ENCODE measurements at places on chromosomes 6 and 20.

- DNase-seq: no peak
Measured at GRCh38 chr6:44233567-44234100, 10.2 kb downstream of the SLC29A1 start.

DNA sequence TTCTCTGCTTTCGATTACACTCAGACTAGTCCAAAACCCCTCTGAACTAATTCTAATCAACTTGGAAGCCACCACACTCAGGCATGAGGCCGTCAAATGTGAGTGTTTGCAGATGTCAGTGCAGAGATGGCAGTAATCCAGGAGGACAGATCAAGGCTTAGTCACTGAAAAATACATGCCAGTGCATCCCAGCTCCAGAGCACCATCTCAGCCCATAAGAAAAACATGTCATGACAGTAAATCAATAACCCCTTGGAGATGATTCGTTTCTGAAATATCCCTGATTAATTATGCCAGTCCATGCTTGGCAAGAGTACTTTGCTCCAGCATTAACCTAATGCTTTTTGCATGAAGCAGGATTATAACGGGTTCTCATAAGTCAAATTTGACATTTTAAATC is 179.5 kb downstream of the ADAT2 start:
- no peak for DNase-seq

- no peak for DNase-seq
Measured at GRCh38 chr6:6946206-6947155, 161.3 kb upstream of the RREB1 start.

- DNase-seq: no peak
Measured at GRCh38 chr6:39820553-39820952, 28.4 kb downstream of the DAAM2 start.

DNA sequence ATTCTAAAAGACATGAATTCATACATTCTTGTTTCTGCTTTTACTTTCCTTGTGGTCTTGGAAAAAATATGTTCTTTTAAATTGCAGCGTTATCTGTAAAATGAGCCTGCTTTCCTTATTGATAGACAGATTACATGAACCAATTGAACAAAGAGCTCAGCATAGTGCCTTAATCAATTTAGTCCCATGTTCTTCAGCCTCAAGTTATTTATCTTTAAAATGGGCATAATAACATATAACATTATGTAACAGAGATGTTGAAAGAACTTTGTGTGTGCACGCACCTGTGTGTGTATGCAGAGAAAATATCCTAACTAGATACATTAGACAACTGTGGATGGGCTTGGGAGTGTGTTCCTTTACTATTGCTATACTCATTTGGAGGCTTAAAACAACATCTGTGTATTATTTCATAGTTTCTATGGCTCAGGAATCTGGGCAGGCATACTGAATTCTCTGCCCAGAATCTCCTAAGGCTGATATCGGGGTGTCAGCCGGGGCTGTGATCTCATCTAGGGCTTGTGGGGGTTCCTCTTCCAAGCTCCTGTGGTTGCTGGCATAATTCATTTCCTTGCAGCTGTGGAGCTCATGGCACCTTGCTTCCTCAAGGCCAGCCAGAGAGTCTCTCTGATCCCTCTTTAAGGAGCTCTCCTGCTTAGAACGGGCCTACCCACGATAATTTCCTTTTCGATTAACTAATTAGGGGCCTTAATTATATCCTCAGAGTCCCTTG is 194.1 kb downstream of the ARID1B start:
- DNase-seq: no peak

DNA sequence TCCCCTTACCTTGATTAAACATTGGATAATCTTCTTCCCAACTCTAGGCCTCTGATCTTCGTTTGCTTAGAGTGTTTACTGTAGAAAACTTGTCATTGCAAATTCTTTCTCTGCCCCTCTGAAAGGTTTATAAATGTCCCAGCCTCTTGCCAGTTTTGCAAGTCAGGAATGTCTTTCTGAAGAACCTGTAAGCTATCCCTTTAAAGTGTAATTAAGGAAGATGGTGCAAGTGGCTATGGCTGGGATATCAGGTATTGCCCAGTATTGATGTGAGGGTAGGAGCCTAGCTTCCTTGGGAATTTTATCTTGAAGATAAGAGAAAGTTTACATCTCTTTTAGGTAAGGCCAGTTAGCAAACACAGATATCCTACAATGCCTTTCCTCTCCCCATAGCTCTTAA is 211.0 kb upstream of the RIMS1 start:
- DNase-seq: no peak

DNA sequence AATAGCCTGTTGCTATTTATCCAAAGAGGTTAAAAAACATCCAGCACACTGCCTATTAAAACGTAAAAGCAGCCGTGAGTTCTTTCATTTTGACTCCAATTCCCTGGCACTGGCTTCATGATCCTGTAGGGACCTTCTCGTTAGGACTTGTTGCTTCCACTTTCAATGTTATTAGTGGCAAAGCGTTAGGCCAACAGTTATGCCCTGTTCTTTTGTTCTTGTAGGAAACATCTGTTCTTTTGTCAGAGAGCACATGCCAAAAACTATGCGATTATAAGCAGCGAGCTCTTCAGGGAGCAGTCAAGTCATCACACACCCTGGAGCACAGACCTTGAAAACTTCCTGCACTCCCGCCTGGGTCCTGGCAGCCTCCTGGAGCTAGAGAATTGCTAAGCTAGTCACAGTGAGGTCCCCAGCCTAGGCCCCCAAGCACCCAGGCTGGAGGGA is 609.5 kb upstream of the ARID1B start:
- DNase-seq: no peak

- DNase-seq: no peak
Measured at GRCh38 chr6:74991573-74992332, 214.1 kb downstream of the COL12A1 start.

- no peak for DNase-seq
Measured at GRCh38 chr20:9319687-9320384, 194.6 kb upstream of the LAMP5 start.
